Amniotic stem cell (primary cell): ENCODE measurements at places on chromosomes 5 and 9.

DNA sequence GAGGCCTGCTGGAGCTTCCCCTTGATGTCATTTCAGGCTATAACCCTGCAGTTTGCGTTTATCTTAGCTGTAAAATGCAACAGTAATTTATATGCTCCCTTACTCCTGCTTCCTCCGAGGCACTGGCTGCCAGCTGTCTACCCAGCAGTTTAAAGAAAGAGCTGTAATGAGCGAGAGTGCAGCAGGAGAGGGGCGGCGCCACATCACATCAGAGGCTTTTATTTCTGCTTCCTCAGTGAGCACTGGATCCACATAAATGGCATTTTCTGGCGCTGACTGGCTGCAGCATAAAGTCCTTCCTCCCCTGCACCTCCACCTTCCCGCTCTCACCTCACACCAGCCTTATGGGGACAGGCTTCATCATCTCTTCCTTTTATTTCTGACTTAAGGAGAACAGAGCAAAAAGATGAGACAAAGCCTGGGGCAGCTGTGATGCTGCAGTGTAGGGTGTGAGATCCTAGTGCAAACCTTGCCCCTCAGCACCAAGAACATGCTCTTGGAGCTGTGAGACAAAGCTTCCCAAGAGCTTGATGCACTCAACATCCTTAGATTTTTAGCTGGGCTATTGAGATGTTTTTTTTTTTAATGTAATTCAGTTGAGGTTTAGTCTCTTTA lies 829.6 kb upstream of the ZNF608 start:
- DNase-seq: no peak

- no peak for DNase-seq
Measured at GRCh38 chr5:125536582-125536981, 790.1 kb upstream of the ZNF608 start.

GRCh38 chr9:97188545-97188944 lies 118.9 kb upstream of the CCDC180 start:
- DNase-seq: no peak

DNA sequence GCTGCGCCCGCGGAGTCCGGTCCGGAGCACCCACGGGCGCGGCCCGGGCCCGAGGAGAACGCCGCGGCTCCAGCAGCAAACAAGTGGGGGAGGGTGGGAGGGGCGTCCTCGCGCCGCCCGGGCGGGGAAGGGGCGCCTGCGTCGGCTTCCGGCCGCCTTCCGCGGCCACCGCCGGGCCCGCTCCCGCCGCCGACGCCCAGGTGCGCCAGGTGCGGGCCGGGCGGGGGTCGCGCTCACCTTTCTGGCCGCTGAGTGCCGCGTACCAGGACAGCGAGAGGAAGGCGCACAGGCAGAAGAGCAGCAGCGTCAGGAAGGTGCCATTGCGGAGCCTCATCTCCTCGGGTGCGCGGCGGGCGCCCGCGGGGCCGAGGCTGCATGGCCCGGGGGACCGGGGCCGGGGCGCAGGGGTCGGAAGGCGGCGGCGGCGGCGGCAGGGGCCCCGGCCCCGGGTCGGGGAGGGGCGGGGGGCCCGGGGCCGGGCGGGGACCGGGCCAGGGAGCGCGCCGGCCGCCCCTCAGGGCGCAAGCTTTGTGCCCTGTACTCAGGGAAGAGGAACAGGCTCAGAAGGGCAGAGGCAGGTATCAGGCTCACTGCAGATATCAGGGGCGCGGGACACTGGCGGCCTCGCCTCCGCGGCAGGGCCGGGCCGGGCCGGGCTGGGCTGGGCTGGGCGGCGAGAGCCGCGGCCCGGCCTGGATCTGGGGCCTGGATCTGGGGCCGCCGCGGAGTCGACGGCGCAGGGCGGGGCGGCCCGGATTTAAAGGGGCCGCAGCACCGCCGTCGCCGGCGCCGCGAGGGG lies at the start of gene MGAT4B:
Gene MGAT4B (minus strand): TSS at position 617 of the 799 bp plus-strand sequence. CDS start 283 bp downstream, at position 334.
- DNase-seq: peak; percentile 36

DNA sequence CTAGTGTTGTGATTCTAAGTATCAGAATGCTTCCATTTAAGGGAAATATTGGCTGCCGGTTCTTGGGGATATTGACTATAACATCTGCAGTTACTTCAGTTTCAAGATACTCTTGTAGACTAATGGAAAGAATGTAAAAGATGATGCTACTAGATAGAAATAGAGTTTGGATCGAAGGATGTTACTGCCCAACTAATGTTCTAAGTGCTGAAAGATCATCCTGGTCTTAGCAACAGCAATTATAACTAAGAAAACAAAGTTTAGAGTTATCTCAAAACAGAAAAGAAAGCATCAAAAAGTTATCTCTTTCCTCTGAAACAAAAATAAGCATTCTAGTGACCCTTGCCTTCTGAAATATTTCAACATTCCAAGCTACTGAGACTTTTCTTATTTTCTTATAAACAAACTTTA lies 49.9 kb downstream of the ITGA1 start:
- no peak for DNase-seq

GRCh38 chr5:38808666-38809343 lies 37.0 kb upstream of the OSMR start:
- DNase-seq: no peak

DNA sequence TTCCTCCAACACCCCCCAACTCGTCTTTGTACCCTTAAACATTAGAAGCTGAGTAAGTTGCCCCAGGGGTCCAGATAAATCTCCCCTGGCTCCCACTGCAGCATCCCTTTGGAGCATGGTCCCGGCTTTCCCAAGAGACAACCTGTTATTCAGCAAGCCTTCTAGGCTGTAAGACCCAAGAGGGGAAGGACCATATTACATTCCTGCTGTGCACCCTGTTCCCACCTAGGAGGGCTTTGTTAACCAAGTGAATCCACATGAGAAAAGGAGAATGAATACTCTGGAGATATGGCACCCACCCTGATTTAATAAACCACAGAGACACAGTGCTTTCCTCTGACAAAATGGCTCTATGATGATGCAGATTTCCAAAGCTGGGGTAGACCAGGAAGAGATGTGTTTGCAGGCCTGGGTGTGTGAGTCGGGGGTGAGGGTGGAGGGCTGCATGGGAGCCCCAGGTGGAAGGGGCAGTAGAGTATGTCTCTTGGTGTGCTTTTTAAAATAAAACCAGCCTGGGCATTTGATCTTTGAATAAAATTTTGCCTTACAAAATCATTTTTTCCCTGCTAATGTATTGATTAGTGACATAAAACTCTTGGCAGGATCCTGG lies 325.2 kb downstream of the DRD1 start:
- DNase-seq: no peak

GRCh38 chr5:112574536-112574935 lies 155.5 kb upstream of the EPB41L4A start:
- no peak for DNase-seq

DNA sequence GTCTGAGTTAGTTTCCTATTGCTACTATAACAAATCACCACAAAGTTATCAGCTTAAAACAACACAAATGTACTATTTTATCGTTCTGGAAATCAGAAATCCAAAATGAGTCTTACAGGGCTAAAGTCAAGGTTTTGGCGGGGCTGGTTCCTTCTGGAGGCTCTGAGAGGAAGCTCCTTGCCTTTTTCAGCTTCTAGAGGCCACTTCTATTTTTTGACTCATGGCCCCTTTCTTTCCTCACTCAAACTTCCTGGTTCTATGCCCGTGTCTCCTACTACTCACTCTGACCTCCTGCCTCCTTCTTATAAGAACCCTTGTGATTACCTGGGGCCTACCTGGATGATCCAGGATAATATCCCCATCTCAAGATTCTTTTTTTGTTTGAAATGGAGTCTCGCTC lies 48.2 kb downstream of the GABBR2 start:
- no peak for DNase-seq

DNA sequence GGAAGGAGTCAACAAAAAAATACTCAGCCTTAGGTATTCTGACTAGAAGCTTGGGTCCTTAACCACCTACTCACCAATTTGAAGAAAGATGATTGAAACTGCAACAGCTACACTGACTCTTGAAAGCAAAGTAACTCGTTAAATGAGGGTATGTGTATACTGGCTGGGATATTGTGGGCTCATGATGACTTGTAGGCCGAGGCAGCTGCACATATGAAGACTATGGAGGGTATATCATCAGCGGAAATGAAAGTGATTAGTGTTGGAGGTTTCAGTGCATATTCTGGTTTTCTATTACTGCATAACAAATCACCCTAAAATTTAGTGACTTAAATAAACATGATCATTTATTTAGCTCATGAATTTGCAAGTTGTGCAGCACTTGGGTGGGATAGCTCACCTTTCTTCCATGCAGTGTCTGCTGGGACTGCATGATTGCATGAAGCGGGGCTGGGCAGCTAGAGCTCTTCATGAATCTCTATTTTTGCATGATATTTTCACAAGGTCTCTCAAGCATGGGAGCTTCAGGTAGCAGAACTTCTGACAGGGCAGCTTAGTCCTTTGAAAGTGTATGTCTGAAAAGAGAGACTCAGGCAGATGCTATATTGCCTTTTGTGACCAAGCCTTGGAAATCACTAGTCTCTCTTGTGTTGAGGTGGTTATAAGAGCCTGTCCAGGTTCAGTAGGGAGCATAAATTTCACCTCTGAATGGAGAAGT lies 96.1 kb upstream of the CDKN2B start:
- DNase-seq: no peak

GRCh38 chr9:68669218-68669617 lies 35.8 kb upstream of the PIP5K1B start:
- no peak for DNase-seq

DNA sequence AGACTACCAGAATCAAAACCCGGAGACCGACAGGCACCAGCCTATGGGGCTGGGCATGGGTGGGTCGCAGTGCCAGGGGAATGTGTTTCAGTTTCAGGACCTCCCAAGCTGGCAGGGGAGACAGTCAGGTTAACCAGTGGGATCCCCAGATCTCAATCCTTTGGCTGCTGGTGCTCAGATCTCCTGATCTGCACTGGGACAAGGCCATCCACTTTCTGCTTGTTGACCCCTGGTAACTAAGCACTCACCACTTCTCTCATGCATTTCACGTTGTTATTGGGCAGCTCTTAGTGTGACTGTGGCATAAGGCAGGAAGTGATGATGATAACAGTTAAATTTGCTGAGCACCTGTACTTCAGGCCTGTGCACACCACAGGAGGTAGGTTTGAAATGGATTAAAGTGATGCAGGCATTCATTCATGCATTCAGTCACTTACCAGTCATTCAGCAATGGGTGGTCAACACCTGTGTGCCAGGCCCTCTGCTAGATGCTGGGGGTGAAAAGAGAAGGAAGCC lies 42.1 kb upstream of the STXBP1 start:
- no peak for DNase-seq

GRCh38 chr5:17233488-17233887 lies 16.1 kb downstream of the BASP1 start:
- no peak for DNase-seq

GRCh38 chr9:76926846-76927245 lies 20.9 kb upstream of the PRUNE2 start:
- no peak for DNase-seq

DNA sequence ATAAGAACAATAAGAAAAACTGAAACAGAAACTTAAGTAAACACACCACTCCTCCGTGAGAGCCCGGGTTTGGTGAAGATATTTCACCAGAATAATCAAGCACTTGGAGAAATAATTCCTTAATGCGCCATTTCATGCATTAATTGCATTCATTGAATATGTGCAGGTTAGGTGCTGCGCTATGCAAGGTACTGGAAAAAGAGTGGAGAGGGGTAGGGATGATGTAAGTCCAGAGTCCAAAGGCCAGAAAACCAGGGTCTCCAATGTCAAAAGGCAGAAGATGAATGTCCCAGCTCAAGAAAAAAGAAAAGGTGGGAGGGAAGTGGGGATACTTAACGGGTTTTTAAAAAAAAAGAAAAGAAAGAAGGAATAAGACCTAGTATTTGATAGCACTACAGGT lies 669 bp upstream of the ZFP37 start:
- no peak for DNase-seq

GRCh38 chr5:88841212-88841611 lies 41.8 kb downstream of the MEF2C start:
- no peak for DNase-seq

DNA sequence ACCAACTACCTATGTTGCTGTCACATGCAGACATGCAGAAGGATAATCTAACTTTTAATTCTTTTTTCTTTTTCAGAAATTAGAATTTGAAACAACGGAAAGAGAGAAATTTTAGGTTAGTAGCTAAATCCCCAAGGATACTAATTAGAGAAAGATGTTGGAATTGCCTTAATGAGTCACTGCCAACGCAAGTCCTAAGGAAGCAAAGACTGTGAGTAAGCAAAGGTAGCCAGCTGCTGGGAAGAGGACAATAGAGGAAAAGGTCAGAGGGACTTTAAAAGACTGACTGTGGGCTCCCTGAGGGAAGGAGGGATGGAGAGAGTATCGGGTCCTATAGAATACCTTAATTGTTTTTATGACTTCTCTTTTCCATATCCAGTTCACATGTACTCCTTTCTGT lies 461.9 kb upstream of the PAPPA start:
- peak; percentile 47 for DNase-seq

DNA sequence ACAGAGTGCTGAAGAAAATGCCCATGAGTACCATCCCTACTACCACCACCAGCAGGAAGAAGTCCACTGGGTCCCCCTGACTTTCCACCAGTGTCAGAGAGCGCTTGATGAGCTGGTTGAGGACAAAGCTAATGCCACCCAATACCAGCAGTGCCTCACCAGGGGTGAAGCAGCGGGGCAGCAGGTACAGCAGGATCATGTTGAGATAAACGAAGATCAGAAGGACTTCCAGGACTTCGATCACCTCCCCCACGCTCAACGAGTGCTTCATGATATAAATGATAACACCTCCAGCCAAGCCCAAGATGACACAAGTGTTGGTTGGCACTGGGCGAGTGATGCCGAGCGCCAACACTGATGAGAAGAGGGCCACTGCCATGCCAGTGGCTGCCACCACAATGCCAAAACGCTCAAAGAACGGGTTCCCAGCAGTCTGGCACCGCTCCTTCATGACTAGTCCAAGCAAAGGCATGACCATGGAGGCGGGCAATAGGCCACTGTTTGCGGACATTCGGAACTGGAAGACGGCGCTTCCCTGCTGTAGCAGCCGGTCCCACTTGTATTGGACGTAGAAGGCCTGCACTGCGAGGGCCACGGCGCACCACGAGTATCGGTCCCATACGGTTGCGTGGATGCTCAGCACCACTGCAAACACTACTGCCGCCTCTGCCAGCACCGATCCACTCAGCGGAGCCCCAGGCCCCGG lies 679 bp downstream of the DOLK start:
- no peak for DNase-seq

DNA sequence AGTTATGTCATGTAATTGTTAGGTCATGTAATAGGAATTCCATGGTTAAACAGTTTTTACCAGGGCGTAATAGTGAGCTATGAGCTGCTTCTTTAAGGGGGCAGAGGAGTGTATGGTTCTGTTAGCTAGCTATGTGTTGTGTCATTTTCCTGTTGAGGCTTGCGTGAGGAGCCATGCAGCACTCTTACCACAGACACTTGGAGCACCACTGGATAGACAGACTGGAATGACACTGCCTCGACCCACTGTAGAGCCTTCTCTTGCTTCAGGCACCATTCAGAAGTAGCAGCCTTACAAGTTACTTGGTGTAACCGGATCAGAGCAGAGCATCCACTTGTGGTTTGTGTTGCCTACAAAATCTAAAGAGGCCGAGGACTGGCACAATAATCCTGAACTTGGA lies 28.3 kb upstream of the STOM start:
- DNase-seq: peak; percentile 92

DNA sequence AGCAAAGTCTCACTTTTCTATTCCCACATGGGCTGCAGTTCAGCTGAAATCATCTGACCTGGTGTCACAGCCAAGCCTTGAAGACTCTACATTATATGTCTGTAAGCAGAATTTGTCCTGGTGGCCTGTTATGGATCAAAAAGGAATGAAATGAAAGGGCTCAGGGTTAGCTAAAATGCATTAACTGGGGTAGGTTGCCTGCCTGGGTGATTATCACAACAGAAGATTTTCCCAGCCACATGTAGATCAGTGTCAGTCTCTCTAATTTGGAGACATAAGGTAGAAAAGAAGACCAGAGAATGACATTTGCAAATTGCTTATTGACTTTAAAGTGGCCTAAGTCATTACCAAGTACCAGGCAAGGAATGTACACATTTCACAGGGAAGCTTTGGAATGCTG lies 289.0 kb downstream of the CAAP1 start:
- no peak for DNase-seq
